ENCODE measurements at places on chromosomes 5 and 9.
A peak's percentile ranks its signal among the peaks of the same experiment; 100 is the strongest.

DNA sequence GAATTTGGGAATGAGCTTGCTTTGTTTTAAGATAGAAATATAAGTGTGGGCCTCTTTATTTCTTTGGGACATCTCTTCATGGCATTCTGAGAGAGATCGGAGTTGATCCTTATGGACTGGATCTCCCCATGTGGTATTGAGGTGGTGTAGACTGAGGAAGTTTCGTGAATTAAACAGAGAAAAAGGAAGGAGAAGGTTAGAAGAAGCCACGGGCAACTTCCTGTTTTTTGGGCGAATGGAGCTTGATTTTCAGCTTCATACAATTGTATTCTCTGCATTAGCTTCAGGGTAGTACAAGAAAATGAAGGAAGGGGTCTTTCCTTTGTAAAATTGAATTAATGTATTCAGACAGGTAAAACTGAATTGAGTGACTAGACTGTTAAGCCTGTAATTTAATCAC, 70.5 kb upstream of the HMHB1 start:
- DNase-seq, result no peak

GRCh38 chr5:75140277-75140676, 87.9 kb upstream of the GCNT4 start:
- DNase-seq, result no peak

DNA sequence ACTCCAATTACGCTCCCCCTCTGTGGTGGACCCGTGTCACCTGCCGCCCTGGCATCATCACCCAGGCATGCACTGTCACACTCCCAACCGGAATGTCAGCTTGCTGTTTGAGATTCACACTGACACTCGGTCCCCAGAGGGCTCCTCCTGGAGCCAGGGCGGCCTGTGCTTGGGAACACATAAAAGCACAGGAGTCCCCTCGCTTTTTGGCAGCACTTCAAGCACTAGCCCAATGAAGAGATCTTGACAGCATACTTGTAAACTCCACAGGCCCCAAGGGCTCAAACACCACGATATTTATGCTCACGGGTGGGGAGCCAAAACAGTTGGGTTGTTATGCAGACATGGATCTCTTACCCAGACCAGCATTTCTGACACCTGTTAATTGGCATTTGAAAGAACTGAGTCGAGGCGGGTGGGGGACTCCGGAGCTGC, 90.8 kb upstream of the EGFLAM start:
- DNase-seq, result no peak

- DNase-seq, result no peak
Observed at GRCh38 chr5:158068964-158069363, 210.0 kb upstream of the CLINT1 start.

GRCh38 chr9:112286926-112287325, 46.5 kb downstream of the PTBP3 start:
- no peak for DNase-seq

GRCh38 chr9:82104252-82104651, 115.7 kb downstream of the SPATA31D1 start:
- DNase-seq, result no peak

DNA sequence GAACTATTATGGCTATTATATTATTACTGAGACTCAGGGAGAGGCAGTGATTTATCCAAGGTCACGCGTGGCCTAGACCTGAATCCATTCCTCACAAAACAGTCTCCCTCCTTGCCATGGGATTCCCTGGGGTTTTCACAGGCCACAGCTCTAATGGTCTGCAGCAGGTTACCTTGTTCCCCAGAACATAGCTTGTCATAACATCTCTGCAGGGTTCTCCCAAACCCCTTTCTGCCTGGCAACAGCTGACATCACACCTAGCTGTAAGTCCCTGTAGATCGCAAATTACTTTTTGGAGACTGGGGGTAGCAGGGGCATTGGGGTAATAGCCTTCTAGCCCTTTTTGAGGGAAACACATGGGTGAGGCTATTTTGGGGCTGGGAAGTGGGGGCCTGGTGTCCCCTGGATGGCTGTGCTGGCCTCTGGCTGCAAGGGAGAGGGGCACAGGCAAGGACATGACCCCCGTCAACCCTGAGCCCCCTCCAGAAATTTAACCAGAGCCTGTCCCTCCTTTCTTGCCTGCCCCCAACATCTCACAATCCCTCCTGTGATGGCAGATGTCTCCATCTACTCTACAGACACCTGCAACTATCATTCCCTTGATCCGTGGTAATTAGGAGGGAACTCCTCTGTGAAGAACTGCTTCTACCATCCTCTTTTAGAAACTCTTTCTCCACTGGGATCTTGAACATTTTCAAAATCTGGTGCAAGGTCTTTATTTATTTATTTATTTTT, 1.3 kb downstream of the CD74 start:
- DNase-seq, result peak; percentile 48

DNA sequence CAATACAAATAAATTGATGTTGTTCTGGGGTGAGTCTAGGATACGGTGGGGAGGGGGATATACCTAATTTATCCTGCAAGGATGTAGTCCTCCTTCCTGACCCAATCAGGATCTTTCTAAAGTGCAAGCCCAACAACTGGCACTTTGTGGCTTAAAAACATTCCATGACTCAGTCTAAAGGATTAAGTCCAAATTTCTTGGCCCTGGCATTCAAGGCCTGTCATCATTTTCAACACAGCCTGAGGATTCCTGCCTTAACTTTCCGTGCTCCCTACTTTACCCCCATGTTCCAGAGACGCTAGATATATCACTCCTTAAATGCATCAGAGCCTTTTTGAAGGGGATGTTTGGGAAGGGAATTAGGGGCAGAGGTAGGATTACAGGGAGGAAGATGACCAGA, 1.0 kb downstream of the FAM221B start:
- DNase-seq, result no peak

GRCh38 chr5:107274571-107274970, 396.2 kb downstream of the EFNA5 start:
- DNase-seq, result no peak

DNA sequence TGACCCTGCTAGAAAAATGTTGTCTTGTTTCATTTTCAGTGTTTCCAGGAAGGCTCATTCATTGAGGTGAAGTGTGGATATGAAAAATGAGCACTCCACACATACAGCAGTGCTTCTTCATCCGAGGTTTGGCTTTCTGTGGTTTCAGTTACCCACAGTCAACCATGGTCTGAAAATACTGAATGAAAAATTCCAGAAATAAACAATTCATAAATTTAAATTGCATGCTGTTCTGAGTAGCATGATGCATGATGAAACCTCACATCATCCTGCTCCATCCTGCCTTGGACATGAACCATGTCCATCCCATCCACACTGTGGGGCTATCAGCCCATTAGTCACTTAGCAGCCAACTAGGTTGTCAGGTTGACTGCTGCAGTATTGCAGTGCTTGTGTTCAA, 10.4 kb upstream of the SLC45A2 start:
- DNase-seq, result no peak

DNA sequence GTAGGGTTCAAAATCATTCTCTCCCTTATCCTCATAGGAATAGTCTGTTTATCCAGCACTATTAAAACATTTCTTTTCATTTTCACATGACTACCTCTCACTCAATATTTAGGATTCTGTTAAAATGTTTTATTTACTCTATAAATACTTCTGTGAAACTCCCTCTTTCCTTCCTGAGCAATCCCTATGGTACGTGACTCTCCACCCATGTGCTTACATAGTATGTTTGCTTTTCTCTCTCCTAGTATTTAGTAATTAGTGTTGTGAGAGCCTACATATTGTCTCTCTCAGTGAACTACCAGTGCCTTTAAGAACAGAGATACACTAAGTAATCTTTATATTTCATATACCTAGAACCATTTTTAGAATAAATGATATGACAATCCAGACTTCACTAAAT, 46.0 kb downstream of the PTPRD start:
- DNase-seq, result no peak

- no peak for DNase-seq
Observed at GRCh38 chr9:134554373-134555093, 87.1 kb upstream of the COL5A1 start.

DNA sequence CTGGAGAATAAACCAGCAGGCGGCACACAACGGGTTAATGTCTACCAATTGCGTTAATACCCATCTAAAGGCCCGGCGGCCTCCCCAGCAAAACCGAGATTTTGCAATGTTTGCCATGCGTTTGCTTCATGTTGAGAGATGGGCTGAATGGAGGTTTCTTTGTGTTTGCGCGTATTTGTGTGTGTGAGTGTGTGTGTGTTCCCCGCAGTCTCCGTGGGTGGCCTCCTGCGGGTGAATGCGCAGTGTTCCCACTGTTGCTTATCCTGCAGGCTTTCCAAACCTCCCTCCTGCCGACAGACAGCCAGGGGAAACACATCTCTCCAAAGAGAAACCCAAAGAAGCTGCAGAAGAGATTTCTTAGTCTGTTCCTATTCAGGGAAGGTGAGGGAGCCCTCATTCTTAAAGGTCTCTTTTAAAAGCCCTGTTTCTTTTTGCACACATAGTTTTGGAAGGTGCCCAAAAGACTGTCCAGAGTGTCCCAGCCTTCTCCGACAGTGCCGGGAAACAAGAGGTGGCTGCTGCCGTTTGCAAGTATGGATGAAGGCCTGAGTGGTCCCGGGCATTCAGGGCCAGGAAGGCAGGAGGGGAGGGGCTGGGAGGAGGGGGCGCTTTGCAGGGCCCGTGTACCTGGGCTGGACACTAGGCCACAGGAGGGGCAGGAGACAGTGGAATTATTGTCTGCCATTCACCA, 103.8 kb upstream of the ERCC6L2 start:
- no peak for DNase-seq

- no peak for DNase-seq
Observed at GRCh38 chr9:137449931-137450538, 8.9 kb upstream of the ENTPD8 start.

DNA sequence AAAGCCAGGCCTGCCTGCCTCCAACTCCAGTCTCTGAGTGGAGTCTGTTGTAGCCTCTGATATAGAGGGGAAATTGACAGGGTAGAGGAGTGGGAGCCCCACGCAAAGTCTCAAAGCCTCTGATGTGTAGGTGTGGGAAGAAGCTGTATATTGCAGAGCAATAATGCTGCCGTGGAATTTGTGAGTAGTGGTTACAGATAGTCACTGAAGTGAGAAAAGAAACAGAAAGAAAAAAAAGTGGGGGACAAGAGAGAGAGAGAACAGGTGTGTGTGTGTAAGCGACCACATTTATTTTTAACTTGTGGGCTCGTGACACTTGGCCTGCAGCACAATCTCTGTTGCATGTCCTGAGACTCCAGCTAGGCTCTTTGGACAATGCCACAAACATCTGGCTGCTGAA, 227.8 kb downstream of the NSG2 start:
- no peak for DNase-seq

DNA sequence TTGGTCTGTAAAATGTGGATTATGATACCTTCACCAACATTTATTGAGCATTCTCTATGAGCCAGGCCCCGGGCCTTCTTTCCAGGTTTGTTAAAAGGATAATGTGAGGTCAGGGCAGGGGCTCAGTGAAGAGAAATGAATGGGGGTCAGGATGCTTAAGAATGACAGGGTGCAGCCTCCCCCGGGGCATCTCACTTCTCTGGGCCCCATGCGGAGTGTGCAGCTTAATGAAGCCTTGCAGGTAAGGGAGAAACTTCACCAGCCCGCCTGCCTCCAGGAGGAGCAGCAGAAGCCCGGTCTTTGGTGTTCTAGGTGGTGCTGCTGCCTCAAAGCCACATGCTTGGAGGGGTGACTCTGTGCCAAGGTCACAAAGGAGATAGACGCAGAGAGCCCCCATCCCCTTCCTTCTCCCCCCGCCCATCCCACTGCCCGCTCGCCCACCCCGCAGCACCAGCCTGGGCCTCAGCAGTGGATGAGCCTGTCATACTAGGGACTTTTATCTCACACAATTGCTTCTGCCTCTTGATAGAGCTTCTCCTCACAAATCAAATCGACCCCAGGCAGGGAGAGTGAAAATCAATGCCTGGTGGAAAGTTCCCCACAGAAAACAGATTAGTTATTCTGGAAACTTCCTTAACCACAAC, 244.8 kb downstream of the PBX3 start:
- DNase-seq, result no peak

GRCh38 chr9:92965061-92965758, 17.9 kb downstream of the FGD3 start:
- no peak for DNase-seq

DNA sequence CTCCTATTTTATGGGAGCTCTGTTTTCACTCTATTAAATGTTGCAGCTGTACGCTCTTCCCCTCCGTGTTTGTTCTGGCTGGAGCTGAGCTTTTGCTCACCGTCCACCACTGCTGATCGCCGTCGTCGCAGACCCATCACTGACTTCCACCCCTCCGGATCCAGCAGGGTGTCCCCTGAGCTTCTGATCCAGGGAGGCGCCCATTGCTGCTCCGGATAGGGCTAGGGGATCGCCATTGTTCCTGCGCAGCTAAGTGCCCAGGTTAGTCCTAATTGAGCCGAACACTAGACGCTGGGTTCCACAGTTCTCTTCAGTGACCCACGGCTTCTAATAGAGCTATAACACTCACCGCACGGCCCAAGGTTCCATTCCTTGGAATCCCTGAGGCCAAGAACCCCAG, 96.2 kb upstream of the PRDM9 start:
- DNase-seq, result no peak

GRCh38 chr5:138610415-138610917, 35.3 kb upstream of the HSPA9 start:
- no peak for DNase-seq

DNA sequence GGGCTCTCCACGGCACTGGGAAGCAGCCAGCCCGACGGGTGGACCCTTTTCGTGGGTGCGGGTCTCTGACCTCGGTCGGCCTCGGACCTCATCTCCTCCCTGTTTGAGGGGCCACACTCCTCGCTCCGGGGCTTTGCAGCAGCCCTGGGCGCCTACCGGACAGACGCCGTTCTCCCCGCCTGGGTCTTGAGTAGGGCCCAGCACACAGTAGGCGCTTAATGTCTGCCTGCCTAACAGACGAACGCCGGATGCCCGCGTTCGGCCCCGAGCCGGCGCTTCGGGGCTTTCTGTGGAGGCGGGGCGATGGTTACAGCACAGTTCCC, 842 bp upstream of the GTF3C5 start:
- DNase-seq, result peak; percentile 14

- no peak for DNase-seq
Observed at GRCh38 chr9:82332774-82333152, 344.2 kb downstream of the SPATA31D1 start.

GRCh38 chr9:91864380-91864779, 85.6 kb downstream of the ROR2 start:
- DNase-seq, result no peak

- DNase-seq, result no peak
Observed at GRCh38 chr5:93193431-93194347, 387.3 kb downstream of the NR2F1-AS1 start.

DNA sequence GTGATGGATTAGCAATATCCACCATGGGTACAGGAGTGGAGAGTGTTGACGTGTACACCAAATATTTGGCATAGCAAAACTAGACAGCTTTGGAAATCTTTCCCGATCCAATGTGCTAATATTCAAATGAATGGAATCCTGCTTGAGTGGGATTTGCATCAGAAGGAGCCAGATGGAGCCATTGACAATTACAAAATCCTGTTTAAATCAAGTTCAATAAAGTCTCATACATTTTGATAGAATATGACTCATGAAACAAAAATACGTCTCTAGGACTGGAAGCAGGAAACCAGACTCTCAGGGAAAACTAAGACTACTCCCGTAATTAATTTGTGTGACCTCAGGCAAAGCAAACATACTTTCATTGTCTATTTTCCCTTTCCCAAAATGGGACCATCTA, 13.0 kb downstream of the TNC start:
- DNase-seq, result no peak
